ENCODE measurements at places on chromosomes 2 and 18.

DNA sequence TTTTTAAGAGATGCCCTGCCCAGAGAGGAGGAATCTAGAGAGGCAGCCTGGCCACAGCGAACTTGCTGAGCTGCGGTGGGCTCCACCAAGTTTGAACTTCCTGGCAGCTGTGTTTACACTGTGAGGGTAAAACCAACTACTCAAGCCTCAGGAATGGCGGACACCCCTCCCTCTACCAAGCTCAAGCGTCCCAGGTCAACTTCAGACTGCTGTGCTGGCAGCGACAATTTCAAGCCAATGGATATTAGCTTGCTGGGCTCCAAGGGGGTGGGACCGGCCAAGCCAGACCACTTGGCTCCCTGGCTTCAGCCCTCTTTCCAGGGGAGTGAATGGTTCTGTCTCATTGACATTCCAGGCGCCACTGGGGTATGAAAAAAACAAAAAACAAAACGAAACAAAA, 289.4 kb downstream of the KCNS3 start:
- DNase-seq: no peak

- DNase-seq: no peak
Observed at GRCh38 chr2:163799807-163800206, 64.0 kb upstream of the FIGN start.

DNA sequence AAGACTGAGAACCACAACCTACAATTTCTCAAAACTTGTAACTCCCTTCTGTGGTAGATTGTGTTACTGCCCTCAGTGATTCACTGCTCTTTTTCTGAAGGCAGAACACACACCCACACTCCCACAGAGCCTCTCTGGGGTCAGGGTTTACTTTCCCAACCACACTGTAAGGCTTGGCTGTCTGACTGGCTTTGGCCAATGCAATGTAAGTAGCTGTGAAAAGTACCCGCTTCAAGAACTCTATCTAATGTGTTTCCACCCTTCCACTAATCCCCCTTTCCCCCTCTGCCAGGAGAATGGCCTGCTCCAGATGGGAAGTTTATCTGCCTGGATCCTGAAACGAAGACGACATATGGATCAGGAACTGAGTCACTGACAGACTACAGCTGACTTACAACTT, 222.7 kb downstream of the CDH2 start:
- no peak for DNase-seq

DNA sequence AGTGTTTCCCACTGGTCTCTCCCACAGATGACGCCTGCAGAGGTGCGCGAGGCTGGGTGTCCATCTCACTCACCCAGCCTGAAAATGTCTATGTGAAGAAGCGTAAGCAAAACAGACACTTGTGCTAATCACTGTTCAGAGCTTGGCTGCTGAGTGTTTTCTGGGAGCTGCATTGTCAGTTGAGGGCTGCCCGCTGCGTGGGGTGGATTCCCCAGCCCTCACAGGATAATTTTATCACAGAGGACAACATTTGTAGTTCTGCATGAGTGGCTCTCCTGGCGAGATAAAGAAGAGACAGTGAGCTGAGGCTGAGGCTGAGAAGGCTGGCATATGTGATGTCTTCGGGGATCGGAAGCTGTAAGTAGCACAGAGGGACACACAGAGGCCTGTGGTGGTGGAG, 16.2 kb upstream of the CAPN13 start:
- DNase-seq: no peak

GRCh38 chr2:75065402-75066008, 107.1 kb downstream of the POLE4 start:
- no peak for DNase-seq

GRCh38 chr18:58135183-58135641, 91.2 kb downstream of the NEDD4L start:
- DNase-seq: no peak

DNA sequence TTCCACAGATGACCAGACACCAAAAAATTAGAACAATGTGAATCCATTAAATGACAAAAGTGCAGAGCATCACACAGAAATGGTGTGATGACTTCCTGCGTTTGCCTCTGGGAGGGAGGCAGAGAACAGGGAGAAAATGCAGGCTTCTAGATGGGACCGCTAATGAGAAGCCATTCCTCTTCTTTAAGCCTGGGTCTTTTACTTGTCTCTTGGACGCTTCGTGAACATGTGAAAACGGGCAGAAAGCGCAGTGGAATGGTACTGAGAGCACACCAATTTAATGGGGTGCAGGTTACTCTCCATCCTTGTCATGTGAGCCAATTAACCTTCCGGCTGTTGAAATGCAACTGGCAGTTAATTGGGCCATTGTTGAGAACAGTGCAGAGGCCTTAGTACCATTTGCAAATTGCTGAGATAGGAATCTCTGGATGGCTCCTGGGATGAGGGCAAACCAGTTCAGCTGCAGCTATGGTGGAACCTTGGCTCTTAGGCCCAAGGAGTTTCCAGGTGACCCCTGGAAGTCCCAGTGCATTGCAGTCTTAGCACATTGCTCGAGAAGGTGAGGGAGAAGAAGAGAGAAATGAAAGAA, 210.4 kb upstream of the CXCR4 start:
- no peak for DNase-seq

- no peak for DNase-seq
Observed at GRCh38 chr18:49015886-49016647, 65.3 kb upstream of the SMAD7 start.

- peak; percentile 18 for DNase-seq
Observed at GRCh38 chr2:234496055-234496834, 636 bp downstream of the ARL4C start.

- DNase-seq: no peak
Observed at GRCh38 chr2:58502931-58503330, 261.8 kb upstream of the FANCL start.

DNA sequence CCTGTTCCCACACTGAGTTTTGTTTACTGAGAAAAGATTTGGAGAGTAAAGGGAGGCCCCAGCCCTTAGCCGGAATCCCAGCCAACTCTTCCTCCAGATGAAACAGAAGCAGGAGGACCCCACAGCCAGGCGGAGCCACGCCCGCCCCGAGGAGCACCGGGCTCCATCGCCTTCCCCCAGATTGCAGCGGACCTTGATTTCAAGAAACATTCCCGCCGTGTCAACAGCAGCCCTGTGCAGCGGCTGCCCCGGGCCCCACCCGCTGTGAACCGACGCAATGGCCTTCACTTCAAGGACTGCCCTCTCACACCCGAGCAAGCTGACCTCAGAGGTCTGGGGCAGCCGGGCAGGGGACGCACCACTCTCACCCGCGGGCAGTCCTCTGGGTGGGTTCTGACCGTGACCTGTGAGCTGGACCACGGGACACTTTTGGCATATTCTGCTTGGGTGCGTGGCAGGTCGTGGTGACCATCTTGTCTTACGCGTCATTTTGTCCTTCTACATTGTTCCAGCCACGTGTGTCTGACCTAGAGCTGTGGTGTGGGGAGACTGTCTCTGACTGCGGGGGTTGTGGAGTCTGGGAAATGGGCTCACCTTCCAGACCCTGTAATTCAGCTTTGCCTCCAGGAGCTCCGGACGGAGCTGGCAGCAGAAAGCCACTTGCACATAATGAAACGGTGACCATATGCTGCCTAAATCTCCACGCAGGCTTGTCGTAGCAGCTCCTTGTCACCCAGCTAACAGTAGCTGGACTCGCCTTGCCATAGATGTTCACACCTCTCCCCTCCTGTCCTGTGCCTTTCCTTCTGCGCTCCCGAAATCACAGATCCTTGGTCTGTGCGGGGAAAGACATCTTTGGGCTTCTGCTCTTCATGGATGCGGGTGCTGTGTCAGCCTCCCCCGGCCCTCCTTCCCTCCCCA, 32.0 kb upstream of the INHBB start:
- DNase-seq: no peak

DNA sequence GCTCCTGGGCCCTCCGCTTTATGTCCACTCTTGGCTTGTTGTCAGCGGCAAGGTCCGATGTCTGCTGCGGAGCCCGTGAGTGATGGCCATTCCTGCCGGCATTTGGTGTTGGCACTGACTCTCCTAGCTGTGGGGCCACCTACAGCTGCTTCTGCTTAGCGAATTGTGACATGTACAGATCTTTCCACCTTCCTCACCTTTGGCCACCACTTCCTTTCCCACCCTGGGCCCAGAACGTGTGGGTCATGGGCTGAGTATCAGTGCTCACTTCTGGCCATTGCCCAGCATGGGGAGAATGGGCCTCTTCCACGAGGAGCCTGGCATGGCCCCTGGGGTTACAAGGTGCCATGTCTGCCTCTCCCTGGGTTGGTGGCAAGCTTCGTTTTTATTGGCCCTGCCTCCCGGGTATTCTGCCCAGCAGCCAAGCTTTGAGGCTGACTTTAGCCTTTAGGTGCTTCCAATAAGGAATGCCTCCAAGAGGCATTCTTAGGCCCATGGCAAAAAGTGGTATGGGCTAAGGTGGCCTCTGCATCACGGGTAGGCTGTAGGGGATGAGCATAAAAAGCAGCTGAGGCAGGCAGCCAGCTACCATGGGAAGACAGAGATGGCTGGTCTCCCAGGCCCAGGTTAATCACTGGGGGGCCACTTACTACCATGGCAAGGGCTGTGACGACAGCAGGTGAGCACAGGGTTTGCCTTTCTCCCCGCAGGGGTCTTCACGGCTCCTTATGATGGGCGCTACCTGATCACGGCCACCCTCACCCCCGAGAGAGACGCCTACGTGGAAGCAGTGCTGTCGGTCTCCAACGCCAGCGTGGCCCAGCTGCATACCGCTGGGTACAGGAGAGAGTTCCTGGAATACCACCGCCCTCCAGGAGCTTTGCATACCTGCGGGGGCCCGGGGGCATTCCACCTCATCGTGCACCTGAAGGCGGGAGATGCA, 65.8 kb downstream of the EMILIN2 start:
- DNase-seq: no peak

DNA sequence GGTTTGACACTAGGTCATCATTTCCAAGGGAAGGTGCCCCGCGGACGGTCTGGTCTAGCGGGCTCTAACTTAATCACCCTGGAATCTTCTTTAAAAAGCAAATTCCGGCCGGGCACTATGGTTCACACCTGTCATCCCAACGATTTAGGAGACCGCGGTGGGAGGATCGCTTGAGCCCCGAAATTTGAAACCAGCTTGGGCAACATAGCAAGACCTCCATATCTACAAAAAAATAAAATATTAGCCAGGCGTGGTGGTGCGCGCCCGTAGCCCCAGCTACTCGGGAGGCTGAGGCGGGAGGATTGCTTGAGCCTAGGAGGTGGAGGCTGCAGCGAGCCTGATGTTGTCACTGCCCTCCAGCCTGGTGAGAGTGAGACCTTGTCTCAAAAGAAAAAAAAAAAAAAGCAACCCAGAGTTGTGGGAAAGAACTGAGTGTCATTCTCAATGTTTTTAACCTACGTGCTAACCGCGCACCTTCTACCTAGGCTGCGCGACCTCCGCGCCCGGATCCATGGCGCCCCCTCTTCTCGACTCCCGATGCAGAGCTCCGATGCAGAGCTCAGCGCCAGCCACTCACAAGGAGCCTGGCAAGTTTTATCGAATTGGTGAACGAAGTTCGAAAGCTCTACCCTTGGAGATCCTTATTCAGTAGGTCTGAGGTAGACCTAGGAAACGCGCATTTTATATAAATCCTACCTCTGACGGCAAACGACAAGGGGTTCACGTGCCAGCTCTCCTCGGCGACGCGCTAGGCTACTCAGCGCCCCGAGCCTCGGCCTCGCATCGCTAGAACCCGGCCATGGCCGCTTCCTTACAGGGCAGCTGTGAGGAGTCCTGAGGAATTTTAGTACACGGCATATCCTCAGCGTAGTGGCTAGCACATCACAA, 888 bp upstream of the TWSG1 start:
- DNase-seq: no peak

GRCh38 chr2:176780348-176780747, 432.2 kb upstream of the HNRNPA3 start:
- no peak for DNase-seq

GRCh38 chr2:44136252-44136651, 32.4 kb upstream of the PPM1B start:
- no peak for DNase-seq

DNA sequence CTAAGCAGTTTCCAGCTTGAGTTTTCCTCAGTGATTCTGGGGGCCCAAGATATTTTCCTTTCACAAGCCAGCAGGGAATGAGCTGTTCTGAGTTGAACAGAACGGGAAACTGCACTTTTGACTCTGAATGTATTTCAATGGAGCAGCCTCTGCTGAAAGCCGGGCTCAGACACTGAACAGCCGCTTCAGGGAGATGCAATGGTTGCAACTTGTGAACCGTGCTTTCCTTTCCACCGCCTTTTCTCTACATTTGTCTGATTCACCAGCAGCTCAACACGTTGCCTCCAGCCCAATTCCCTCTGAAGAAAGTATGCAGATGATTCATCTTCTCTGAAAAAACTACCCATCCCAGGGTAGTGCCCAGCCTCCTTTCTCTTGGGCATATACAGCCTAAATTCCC, 119.3 kb upstream of the PKDCC start:
- DNase-seq: no peak

DNA sequence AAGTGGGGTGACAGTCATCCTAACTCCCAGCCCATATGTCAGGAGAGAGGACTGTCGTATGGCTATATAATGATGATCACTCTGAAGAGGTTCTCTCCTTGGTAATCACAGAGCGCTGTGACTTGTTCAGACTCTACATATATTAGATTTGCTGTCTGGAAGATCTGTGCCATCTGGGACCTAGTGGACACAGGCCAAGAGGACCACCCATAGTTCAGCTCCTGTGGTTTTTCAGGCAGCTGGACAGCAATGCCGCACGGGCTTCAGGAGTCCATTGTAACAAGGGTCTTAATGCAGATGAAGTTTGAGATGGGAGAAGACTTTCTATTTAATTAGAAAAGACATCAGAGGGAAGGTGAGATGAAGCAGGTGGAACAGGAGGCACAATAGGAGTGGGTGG, 40.1 kb upstream of the EPHA4 start:
- no peak for DNase-seq

GRCh38 chr18:23460285-23461273, 7.5 kb downstream of the RIOK3 start:
- DNase-seq: no peak

GRCh38 chr2:202269585-202269984, 4.0 kb downstream of the NOP58 start:
- DNase-seq: no peak

GRCh38 chr18:30103881-30104280, 938.7 kb downstream of the DSC3 start:
- no peak for DNase-seq

GRCh38 chr2:109648041-109648527, 33.9 kb downstream of the SOWAHC start:
- no peak for DNase-seq

DNA sequence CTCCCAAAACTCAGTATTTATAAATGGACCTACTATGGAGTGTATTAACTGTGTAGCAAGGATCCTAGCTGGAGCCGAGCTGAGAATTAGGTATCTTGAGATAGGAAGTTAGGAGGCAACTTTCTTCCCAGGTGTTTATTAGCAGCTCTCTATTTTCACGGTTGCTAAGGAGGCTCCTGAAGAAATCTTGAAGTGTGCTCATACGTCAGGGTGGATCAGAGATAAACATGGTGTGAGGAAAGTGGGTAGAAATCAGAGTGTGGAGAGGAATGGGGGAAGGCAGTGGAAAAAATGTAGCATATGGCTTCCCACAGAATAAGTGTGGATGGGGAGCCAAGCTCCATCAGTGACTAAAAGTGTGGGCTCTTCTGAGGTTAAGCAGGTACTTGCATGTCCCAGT, 104.3 kb downstream of the ABCA12 start:
- DNase-seq: no peak
